Muscle of leg (tissue), 16 donors: ENCODE measurements at places on chromosomes 11 and 22. TPM values are rescaled to one million over a fixed set of nuclear protein-coding genes. Genes with fewer than 3 reads are reported as not detected.
A peak's percentile ranks its signal among the peaks of the same experiment; 100 is the strongest.

- DNase-seq, result peak; percentile 81
Measured at GRCh38 chr11:130383344-130384211, 44.8 kb downstream of the ADAMTS8 start.

GRCh38 chr22:29014293-29014692 lies 47.3 kb downstream of the C22orf31 start:
- DNase-seq, result no peak

RASD2 gene
- polyA plus RNA-seq, result 22.5 TPM

GRCh38 chr11:78289552-78290292 lies 101.0 kb downstream of the USP35 start:
- no peak for DNase-seq

LUZP2 gene
- 1.8 TPM for polyA plus RNA-seq

DNA sequence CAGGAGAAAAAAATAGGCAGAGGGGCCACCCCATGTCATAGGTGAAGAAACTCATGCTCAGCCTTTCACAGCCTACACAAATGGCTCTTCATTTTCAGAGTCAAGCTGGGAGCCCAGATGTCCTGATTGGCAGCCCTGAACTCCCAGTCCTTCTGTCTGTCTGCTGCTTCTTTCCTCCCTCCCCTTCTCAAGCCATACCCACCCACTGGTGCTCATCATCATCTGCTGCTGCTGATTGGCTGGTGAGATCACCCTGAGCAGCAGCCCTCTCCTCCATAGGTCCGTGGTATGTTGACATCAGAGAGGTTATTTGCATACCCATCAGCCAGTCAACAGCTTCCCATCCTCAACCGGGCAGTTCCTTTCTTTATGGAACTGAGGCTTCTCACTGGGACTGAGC lies 46.1 kb upstream of the PRDM11 start:
- no peak for DNase-seq

DNA sequence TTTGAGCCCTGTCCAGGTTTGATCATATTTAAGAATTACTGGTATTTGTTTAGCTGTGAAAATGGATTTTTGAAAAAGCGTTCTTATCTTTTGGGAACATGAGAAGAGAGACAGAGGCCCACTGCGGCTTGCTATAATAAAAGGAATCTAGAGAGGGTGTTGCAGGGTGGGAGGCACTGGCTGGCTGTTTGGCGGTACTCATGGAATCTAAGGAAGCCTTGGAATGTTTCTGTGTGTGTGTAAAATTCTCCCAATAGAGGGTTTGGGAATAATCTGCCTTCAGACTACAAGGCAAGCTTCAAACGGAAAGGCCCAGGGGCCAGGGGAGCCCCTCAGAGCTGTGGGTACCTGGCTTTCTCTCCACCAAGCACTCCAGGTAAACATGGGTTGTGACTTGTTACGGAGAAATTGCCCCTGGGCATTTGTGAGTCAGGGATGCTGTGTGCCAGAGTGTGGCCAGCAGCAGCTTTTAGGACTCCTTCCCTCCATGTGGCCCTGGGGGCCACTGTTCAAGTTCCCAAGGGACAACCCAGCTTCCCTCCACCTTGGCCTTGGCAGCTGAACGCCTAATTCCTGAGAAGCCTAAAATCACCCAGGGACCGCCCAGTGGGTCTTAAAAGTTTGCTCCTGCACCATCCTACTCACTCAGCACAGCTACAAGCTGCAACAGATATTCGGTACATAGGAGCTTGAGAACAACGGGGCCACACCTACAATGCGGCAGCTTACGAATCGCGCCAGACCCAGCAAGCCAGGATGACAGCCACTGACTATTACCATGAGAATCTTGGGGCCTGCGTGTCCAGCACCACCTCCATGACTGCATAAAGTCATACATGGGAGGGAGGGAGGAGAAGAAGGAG lies 14.1 kb upstream of the SYT8 start:
- no peak for DNase-seq

DNA sequence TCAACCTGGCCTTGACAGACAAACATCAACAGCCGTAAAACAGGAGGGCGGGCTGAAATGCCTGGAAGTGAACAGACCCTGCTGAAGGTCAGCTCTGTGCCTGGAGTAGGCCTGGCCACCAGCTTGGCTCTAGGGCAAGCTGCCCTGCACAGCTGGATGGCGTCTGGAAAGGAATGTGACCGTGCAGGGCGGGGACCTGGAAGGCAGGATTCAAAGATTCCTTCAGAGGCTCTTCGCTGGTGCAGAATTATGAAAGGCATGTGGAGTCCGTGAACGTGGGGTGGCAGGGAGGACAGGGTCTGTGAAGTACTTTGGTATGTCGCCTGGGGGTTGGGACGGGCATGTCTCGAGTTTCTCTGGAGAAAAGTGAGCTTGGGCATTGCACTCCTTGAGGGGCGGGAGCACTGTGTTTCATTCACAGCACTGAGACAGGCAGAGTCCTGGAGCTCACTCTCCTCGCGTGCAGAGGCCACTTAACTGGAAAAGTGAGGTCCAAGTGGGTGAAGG lies 1.5 kb downstream of the EHD1 start:
- DNase-seq, result peak; percentile 73

DNA sequence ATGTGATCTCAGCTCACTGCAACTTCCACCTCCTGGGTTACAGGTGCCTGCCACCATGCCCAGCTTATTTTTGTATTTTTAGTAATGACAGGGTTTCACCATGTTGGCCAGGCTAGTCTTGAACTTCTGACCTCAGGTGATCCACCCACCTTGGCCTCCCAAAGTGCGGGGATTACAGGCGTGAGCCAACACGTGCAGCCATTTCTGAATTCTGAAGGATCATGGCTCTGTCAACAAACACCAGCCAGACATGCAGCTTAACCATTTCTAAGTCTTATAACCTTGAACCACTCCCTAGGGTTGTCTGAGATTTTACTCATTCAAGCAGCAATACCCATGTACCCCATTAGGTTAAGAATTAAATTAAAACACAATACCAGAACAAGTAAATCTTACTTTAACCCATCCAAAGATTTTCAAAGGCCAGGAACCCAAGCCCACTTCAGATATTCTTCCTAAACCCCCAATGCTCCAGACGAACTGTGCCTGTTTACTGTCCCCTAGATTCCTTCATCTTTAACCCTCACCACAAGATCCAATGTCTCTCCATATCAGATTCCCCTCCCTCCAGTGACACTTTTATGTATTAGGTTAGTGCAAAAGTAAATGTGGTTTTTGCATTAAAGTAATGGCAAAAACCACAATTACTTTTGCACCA lies 4.0 kb downstream of the RPS13 start:
- no peak for DNase-seq

GAL gene
- 0.56 TPM for polyA plus RNA-seq

DNA sequence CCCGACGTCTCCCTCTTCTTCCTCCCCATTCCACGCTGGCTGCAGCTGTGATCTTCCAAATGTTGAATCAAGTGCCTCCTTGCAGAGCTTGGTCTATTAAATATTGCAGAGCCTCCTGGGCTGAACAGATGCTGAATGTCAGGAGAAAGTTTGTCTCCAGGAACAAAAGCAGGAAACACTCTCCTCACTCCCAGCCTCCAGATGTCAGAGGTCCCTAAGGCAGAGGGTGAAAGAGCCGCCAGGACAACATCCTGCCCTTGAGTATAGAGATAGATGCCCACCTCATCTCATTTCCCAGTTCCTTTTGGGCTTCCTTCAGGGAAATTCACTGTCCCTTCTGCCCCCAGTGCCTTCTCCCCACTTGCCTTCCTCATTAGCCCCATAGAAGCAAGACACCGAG lies 40.8 kb upstream of the IGSF9B start:
- peak; percentile 15 for DNase-seq

OR8K3 gene
- not detected for polyA plus RNA-seq

GRCh38 chr11:2838091-2838490 lies 47.5 kb downstream of the CDKN1C start:
- no peak for DNase-seq

DNA sequence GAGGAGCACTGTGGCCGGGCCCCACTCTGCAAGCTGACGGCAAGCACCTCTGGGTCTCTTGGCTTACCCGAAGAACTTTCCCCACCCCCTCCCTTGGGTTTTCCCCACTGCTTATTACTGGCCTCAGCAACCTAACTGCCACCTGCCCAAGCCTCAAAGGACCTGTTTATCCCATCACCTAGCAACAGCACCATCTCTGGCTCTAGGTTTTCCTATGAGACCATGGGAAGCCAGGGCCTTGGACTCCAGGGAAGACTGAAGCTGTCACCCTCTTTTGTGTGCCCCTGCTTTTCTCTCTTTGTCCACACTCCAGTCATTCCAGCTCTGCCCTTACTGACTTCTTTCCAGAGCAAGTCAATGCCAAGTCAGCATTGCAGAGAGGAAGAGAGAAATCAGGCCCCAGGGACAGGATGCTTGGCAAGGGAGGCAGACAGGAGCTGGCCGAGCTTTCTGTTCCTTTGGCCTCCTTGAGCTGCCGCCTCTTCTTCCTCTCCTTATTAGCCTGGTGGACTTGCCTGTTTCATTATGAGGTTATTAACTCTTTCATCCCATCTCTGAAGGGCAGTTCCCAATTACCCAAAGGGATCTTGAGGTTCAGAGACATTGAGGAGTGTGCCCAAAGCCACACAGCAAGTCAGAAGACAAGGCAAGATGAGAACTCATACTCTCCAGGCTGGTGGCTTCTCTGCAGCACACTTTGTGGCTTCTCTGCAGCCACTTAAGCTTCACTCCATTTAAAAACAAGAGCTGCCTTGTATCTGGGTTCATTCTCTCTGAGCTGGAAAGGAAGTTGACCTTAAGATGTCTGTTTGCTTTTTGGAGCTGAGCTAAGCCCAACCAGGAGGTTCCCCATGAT lies at the start of gene SMIM35:
SMIM35 (minus strand) TSS at position 51 of the 856 bp plus-strand sequence. CDS start 206 bp downstream, outside the sequence.
- DNase-seq, result peak; percentile 61

DNA sequence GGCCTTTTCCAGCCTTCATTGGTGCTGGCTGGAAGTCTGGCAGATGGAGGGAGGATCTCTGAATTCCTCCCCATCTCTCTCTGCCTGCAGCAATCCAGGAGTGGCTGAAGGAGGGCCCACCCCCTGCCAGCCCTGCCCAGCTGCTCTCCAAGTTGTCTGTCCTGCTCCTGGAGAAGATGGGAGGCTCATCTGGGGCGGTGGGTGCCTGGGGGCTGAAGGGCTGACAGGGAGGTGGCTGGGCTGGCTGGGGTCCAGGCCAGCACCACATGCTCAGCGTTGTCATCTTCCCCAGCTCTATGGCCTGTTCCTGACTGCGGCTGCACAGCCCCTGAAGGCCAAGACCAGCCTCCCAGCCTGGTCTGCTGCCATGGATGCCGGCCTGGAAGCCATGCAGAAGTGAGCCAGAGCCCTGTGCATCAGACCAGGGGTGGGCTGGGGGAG lies 12.2 kb downstream of the TKFC start:
- DNase-seq, result peak; percentile 27

GRCh38 chr11:66388780-66389386 lies 17.3 kb upstream of the SLC29A2 start:
- DNase-seq, result peak; percentile 58

HTR3A gene
- 0.12 TPM for polyA plus RNA-seq

GRCh38 chr11:63491636-63492372 lies 837 bp upstream of the PLAAT5 start:
- no peak for DNase-seq

GRCh38 chr22:35425971-35426800 lies 26.2 kb downstream of the MCM5 start:
- no peak for DNase-seq

CASP12 gene
- polyA plus RNA-seq, result 0.28 TPM
